ENCODE measurements at places on chromosomes 13 and 19.
A peak's percentile ranks its signal among the peaks of the same experiment; 100 is the strongest.

- no peak for DNase-seq
Measured at GRCh38 chr13:96652506-96652905, 341.8 kb downstream of the OXGR1 start.

- peak; percentile 31 for DNase-seq
Measured at GRCh38 chr19:33241530-33242101, 16.0 kb upstream of the SLC7A10 start.

DNA sequence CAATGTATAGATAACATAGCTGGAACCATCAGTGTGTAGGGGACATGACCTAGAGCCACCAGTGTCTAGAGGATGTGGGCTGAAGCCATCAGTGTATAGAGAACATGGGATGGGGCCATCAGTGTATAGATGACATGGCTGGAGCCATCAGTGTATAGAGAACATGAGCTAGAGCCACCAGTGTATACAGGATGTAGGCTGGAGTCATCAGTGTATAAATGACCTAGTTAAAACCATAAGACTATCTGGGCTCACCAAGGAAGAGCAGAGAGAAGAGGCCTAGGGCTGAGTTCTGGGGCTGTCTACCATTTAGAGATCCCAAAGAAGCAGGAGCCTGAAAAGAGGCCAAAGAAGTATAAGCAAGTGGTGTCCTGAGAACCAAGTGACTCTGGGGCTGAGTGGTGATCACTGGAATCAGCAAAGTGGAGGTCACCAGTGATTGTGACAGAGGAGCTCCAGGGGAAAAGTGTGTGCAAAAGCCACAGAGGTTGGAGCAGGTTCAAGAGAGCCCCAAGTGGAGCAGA lies 41.0 kb downstream of the RFX2 start:
- DNase-seq = no peak

DNA sequence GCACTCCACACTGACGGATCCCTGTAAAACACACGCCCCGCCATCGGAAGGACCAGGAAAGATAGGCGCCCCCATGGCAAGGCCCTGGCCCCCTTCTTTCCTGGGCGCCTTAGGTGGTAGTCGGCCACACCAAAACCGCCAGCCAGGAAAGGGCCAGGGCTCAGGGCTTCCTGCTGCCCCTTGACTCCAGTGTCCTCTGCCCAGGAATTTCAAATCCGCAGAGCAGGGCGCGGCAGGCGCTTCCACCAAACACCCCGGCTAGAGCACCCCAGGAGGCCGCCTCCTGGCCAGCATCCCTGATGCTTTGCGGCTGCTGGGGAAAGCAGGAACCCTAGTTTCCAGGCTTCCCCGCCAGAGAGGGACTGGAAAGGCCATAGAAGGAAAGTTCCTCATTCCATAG lies 57.5 kb downstream of the ZNF726 start:
- DNase-seq = no peak

GRCh38 chr13:73520566-73521289 lies 461.9 kb downstream of the KLF5 start:
- no peak for DNase-seq

GRCh38 chr13:20363603-20364002 lies 131.5 kb upstream of the GJB6 start:
- no peak for DNase-seq

DNA sequence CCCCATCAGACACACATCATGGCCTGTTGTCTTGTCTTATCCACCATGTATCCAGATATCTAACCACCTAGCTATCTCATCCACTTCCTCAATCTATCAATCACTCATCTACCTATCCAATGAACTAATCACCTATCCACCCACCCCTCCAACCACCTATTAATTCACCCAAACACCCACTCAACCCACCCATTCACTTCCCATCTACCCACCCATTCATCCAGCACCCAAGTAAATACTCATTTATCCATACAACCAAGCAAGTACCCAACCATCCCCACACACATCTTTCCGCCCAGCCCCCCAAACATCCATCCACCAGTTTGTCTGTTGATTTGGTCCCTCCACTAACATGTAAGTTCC lies 753 bp upstream of the WIZ start:
- DNase-seq = no peak

DNA sequence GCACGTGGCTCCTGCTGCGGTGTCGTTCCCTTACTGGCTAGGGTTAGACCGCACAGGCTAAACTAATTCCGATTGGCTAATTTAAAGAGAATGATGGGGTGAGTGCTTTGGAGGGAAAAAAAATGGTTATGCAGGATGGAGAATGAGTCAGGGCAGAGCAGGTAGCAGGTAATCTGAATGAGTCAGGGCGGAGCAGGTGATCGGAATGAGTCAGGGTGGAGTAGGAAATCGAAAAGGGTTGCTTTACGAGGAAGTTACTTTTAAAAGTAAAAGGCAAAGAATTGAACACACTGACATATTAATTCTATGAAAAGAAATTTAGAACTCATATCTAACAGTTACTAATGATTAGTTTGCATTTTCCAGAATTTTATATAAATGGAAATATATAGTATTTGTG lies 335.5 kb downstream of the FOXO1 start:
- no peak for DNase-seq

DNA sequence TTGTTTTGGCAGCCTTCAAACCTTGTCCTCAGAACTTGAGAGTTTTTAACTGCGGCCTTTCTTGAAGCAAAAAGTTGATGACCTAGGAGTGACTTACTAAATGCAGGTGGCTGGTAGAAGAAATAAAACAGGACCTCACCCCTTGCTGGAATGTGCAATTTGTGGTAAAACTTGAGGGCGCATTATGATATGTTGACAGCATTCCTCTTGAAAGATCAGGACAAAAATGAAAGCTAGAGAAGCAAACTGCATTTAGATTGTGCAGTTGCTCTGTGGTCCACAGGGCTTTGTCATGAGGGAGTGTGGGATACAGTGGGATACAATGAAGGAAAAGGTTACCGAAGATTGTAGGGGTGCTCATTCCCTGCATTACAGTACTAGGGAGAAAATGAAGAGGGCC lies 504.2 kb downstream of the GPC6 start:
- no peak for DNase-seq

DNA sequence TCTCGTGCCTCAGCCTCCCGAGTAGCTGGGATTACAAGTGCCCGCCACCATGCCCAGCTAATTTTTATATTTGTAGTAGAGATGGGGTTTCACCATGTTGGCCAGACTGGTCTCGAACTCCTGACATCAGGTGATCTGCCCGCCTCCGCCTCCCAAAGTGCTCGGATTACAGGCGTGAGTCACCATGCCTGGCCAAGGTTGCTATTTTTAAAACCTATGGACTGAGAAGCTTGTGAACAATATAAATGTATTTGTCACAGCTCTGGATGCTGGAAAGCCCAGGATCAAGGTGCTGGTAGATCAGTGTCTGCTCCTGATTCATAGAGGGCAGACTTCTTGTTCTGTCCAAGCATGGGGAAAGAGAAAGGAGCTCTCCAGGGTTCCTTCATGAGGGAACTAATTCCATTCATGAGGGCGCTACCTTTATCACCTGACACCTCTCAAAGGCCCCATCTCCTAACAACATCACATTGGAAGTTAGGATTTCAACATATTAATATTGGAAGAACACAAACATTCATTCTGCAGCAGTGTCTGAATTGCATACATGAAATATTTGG lies 16.1 kb downstream of the CARD8 start:
- DNase-seq = no peak

DNA sequence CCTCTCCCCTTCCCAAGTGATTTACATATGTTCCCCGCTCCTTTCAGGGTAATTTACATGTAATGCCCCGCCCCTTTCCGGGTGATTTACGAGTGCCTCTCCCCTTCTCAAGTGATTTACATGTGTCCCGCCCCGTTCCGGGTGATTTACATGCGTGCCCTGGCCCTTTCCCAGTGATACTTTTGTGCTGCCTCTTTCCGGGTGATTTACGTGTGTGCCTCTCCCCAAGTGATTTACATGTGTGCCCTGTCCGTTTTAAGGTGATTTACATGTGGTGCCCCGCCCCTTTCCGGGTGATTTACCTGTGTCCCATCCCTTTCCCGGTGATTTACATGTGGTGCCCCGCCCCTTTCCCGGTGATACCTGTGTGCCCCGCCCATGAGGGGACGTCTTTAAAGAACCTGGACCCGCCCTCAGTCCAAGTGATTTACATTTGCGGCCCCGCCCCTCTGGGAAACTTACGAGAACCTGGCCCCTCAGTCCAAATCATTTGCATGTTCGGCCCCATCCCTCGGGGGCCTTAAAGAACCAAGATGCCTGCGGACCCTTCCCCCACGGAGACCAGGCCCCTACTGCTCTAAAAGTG lies 559 bp upstream of the LENG9 start:
- DNase-seq = no peak

- peak; percentile 36 for DNase-seq
Measured at GRCh38 chr13:49220036-49220855, at the start of gene MLNR. MLNR (plus strand) TSS chr13:49220338; CDS start chr13:49220338, 0 bp downstream.

- DNase-seq = no peak
Measured at GRCh38 chr19:28258829-28259228, 954.1 kb downstream of the UQCRFS1 start.

- DNase-seq = no peak
Measured at GRCh38 chr13:113852536-113853517, 11.0 kb downstream of the GAS6 start.

DNA sequence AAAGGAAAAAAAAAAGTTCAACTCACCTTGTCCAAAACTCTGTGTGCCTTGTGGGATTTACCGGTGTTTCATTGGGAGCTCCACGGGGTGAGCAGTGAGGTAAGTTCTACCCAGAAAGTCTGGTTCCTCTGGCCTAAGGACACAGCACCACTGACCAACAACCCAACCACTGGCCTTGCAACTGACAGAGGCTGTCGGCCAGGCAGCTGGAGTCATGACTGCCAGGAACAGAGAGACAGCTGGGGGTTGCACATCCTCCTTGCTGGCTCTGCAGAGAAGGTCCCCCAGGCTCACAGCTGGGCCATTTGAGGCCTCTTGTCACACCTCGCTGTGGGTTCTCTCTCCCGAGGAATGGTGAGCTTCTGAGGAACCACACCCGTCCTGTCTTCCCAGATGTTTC lies 59.5 kb downstream of the ANKRD10 start:
- DNase-seq = no peak

DNA sequence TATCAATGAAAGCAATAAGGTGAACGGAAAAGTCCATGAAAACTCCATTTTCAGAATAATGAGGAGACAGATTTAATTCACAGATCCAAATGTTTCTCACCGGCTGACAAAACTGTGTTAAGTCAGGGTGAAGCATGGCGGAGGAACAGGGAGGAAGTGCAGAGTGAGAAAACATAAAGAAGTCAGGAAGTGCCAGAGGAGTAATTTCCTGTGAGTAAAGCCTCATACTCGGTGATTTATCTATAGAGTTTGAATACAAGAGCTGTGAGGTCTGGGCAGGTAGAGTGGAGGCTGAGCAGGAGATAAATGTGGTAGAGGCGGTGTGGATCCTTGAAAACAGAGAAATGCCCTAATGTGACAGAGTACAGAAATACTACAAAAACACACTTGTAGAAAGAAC lies 11.4 kb downstream of the CARD8 start:
- DNase-seq = no peak

- DNase-seq = no peak
Measured at GRCh38 chr13:63088226-63088625, 1672.6 kb upstream of the PCDH20 start.

- DNase-seq = no peak
Measured at GRCh38 chr19:1136201-1136600, 32.4 kb downstream of the GPX4 start.

DNA sequence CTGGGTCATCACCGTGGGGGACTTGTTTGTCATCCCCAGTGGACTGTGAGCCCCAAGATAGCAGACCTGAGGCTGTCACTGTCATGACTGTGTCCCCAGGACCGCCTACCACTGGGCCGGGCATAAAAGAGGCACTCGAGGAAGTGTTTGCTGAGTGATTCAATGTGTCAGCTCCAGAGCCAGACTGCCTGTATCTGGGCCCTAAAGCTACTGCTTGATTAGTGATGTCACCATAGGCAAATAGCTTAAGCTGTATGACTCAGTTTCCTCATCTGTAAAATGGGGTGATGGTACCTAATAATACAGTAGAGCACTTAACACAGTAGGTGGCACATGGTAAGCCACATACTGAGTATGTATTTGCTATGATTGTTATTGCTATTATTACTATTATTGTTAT lies 11.2 kb upstream of the CEACAM19 start:
- DNase-seq = no peak

GRCh38 chr13:25739376-25739775 lies 312.4 kb downstream of the SHISA2 start:
- no peak for DNase-seq

GRCh38 chr19:8238251-8238650 lies 29.1 kb downstream of the CERS4 start:
- DNase-seq = no peak

DNA sequence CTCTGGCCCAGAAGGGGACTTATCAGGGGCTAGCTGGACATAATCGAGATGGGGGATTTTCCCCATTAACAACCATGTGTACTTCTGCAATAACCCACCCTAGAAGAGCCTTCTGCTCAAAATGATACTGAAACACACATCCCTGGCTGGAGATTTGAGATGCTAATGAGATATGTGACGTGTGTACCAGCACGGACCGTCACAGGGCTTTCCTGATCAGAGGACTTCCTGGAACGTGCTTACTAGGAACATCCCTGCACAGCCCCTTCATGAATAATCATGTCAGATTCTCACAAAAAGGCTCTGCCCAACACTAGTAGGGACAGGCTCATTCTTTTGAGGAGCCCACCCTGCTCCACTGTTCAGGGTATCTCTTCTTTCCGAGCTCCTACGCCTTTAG lies 6.5 kb upstream of the ERVV-1 start:
- DNase-seq = no peak

- no peak for DNase-seq
Measured at GRCh38 chr13:74301258-74301935, 167.2 kb upstream of the KLF12 start.

DNA sequence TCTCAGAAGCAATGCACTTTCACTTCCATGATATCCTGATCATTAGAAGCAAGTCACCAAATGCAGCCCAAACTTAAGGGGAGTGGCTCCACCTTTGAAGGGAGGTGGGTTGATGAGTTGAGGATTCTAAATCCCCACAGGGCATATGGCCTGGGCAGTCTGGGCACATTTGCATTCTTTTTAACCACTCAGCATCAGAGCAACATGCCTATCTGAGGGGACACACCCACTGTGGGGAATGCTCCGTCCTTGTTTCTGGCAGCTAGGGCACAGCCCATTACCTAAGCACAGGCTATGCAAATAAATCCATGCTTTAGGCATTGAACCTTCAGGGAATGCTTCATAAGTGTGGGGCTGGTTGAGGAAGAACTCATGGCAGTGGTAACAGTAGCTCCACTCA lies 12.3 kb upstream of the SACS start:
- DNase-seq = no peak
